ENCODE measurements at places on chromosomes 2 and 18.

DNA sequence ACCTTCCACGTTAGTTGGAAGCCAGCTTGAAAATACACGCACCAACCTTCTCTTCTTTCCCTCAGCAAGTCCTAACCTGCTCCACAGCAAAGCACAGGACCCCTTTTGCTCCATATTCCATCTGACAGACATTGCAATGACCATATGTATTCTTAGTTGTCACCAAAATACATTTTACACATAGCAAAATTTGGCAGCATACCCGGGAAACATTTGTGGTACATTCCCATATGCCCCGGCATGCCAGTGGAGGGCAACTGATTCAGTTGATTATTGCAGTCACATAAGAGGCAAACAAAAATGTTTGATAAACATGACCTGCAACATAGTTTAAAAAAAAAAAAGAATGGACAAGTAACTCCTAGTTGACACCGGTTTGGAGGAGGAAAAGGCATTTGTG lies 202.1 kb upstream of the UBE2E3 start:
- no peak for DNase-seq

- DNase-seq: no peak
These were observed 54.6 kb downstream of the AAK1 start for GRCh38 chr2:69588945-69589344.

DNA sequence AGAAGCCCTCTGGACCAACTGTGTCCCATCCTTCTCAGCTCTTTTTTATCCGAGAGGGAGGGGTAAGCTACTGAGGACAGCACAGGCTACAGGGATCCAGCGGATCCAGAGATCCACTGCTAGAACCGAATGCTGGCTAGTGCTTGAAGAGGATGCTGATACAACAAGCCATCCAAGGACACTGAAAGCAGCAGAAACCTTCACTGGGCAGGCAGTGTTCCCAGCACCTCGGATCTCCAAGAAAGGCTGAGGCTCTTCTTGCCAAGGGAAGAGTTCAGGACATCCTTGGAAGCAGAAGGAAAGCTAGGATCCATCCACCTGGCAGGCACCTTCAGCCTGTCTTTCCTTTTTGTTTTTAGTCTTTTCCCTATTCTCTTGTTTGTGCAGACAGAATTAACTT lies 13.2 kb upstream of the FHOD3 start:
- no peak for DNase-seq

- no peak for DNase-seq
These were observed 46.2 kb downstream of the LBH start for GRCh38 chr2:30277582-30277981.

- DNase-seq: no peak
These were observed 228.6 kb downstream of the CLIP4 start for GRCh38 chr2:29343830-29344229.

DNA sequence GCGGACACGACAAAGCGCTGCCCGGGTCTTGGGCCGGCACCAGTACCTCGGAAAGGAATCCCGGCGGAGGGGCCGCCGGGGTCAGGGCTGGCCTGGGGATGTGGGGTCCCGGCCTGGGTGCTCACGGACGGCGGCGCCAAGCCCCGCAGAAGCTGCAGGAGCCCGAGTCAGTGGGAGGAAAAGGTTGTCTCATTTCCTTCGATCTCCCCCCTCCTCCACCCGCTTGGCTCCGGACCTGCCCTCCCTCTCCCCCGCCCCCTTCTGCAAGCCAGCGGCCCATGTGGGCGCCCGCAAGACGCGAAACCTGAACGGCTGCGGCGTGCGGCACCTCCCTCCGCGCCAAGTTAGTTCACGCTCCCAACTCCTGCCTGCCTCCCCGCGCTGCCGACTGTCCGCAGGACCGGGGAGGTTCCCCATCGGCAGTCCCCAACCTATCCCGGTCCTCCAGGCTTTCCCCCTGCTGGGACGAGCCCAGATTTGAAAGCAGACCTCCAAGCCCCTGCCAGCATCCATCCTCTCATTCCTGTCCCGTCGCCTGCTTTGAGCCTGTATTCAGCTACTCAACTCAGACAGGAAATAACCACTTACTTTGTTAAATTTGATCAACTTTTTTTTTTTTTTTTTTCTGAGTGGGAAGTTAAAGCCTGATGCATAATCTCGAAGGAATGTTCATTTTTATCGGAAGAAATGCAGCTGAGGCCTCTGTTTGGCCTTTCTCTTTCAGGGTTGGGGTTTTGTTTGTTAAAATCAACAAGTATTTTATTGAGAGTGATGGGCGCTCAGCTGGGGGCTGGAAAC lies at the start of gene EVA1A:
EVA1A (minus strand) TSS at position 172 of the 798 bp plus-strand sequence. CDS start 42,799 bp downstream, outside the sequence.
- DNase-seq: no peak

DNA sequence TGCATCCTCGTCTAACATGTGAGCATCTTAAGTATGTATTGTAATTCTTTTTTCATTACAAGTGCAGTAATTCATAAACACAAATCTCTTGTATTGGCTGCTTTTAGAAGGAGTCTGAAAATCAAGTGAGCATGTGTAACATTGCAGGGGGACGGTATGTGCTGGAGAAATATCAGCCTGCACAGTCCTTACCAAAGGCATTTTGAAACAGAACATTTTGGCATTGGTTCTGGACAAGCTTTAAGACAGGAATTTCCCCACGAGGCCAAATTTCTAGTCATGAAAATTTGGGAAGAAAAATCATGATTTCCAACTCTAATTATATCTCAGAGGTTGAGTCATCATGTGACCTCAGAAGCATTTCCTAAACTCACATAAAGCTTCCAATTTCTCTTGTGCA lies 24.7 kb upstream of the NRP2 start:
- no peak for DNase-seq

GRCh38 chr2:54956111-54956627 lies 94.1 kb downstream of the RTN4 start:
- no peak for DNase-seq

GRCh38 chr2:152175012-152175367 lies 573 bp downstream of the STAM2 start:
- peak; percentile 46 for DNase-seq

DNA sequence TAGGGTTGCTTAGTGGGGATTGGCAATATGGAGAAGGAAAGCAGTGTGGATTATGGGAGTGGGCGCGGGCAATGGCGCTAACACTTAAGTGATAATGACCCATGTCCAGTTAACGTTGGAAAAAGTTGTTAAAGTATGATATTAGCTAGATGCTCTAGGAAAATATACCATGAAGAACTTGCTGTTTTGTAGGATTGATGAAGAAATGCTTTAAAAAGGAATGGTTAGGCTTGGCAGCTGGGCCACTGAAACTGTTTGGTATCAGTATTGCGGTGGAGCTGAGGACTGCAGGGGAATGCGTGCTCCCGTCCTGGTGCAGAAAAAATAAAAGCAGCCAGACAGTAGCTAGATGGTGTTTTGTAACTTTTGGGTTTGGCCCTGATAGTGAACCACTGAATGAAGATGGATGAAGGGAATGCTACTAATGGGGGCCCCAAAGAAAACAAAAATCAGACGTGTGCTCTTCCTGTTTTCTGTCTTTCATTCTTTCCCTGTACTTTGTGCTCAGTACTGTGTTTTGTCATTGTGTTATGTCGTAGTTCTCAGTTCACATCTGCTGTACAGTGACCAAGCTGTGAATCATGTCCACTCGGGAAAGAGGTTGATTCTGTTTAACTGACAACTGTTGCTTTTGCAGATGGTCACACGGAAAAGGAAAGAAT lies 999 bp downstream of the INSIG2 start:
- DNase-seq: peak; percentile 19
